AG09319 (cell line): ENCODE measurements at places on chromosomes 5 and 9.

- DNase-seq: no peak
Observed at GRCh38 chr5:6597557-6597956, 35.3 kb downstream of the NSUN2 start.

GRCh38 chr5:142958944-142959682 is 188.9 kb downstream of the ARHGAP26 start:
- no peak for DNase-seq

- DNase-seq: no peak
Observed at GRCh38 chr5:175159956-175160355, 284.0 kb downstream of the DRD1 start.

GRCh38 chr9:4678679-4679267 is 596 bp upstream of the CDC37L1 start:
- DNase-seq: no peak

GRCh38 chr5:65893749-65894430 is 32.5 kb upstream of the ERBIN start:
- no peak for DNase-seq

- no peak for DNase-seq
Observed at GRCh38 chr9:130243015-130243881, 22.3 kb upstream of the HMCN2 start.

DNA sequence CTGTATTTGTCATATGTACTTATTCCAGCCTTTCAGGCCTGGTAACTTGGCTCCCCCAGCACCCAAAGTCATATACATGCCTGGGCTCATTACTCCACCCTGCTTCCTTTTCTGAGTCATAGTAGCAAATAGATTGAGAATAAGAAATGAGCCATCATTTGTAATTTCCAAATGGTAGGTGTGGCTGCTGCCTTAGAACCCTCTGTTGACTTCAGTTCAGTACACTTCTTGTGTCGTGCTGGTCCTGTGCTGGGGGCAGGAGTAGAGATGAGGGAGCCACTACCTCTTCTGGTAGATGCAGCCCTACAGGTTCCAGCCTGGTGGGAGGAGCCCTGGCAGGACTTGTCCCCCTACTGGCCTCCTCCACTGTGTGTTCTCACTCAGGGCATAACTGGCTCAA is 11.1 kb downstream of the GM2A start:
- DNase-seq: no peak

- no peak for DNase-seq
Observed at GRCh38 chr9:129888293-129889121, 53.2 kb downstream of the USP20 start.

DNA sequence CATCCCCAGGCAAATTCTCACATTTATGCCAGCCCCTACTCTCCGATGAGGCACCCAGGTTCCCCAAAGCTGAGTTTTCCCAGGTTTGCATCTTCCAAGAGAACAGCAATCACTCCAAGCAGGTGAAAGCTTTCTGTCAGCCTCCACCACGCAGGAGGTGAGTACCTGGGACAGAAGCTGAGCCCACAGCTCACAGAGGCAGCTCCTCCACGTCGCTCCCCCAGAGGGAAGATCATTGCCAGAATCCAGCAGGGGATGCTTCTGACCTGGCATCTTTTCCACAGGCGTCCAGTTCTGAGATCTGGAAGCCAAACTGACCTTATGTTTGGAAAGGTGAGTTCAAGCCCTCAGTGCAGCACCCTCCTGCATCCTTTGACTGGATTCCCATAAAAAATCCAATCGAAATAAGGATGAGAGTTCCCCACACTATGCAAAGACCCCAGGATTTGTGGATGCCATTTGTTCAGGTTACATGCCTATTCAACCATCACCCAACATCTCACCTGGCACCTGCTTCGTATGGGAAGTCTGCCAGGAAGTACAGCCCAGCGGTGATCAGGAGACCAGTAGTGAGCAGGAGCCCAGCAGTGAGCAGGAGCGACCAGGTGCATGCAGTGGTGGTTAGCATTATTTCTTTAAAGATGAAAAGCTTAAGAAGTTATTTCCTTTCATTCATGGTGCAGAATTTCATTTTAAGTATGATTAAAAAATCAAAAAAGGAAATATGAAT is 47.4 kb upstream of the OLFM1 start:
- DNase-seq: no peak

GRCh38 chr9:97638666-97639065 is 5.0 kb downstream of the NCBP1 start:
- no peak for DNase-seq

- no peak for DNase-seq
Observed at GRCh38 chr9:96751815-96752214, 26.1 kb downstream of the ZNF510 start.

GRCh38 chr9:2041736-2042135 is 26.6 kb downstream of the SMARCA2 start:
- no peak for DNase-seq

GRCh38 chr5:141515946-141516671 is 27.2 kb downstream of the PCDHGC5 start:
- no peak for DNase-seq

DNA sequence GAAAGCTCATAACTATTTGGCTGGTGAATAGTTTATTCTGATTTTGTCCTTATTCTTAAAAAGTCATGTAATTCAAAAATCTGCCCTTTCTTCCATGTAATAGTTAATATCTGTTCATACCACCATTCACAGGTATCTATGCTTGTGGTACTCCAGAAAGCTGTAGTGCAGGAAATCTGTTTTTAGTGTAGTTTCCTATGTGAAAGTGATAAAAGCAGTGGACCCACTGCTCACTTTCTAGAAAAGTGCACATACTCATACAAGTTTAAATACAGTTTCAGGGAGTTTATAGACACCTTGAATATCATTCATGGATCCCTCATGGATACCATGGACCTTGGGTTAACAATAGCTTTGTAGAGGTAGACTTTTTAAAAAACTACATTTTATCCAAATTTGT is 20.2 kb downstream of the PBX3 start:
- no peak for DNase-seq

DNA sequence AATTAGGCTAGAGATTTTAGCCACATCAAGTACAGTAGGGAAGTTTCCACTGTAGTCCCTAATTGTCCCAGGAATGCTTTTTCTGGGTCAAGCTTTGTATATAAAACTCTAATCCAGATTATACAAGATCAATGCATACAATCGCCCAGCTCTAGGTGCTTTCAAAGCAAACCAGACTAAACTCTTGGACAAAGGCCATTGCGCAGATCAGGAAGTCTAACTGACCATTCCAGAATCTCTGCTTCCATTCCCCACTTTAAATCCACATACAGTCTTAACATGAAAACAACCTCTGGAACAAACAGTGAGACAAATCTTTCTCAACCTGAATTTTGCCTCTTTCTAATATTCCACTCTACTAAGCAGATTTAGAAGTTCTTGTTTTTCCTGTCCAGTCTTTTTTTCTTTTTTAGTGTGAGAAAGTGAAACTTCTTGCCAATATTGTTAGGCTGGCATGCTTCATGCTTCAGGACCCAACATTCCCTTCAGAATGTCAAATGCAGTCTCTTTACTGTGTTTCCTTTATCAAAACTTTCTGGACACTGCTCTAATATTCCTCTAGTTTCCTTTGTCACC is 76.1 kb downstream of the ITGA1 start:
- DNase-seq: no peak

DNA sequence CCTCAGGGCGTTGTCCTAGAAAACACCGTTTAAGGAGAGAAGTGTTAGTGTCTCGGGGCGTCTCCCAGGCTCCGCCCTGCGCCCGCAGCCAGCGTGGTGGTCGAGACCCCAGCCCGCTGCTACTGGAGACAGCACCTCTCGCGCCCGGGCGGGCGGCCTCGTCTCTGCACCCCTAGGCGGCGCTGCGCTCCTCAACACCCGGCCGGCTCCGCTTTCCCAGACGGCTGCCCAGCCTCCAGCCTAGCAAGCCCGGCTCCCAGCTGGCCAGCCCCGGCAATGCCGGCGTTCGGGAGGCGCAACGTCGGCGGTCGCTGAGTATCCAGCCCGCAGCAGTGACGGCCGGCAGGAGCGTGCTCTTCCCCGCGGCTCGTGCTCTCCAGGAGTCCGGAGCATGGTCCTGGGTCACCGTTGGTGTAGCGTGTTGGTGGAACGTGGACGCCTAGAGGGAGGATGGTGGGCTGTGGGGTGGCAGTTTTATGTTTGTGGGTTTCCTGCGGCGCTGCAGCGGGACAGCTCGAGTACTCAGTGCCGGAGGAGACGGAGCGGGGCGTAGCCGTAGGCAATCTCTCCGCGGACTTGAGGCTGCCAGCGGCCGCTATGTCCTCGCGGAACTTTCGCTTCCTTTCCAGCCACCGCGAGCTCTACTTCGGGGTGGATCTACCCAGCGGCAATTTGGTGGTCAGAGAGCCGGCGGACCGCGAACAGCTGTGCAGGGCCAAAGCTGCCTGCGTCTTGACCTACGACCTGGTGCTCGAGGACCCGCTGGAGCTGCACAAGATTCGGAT is 536 bp downstream of the PCDHAC1 start:
- DNase-seq: no peak

GRCh38 chr9:129501771-129502319 is 119.1 kb downstream of the C9orf50 start:
- no peak for DNase-seq

DNA sequence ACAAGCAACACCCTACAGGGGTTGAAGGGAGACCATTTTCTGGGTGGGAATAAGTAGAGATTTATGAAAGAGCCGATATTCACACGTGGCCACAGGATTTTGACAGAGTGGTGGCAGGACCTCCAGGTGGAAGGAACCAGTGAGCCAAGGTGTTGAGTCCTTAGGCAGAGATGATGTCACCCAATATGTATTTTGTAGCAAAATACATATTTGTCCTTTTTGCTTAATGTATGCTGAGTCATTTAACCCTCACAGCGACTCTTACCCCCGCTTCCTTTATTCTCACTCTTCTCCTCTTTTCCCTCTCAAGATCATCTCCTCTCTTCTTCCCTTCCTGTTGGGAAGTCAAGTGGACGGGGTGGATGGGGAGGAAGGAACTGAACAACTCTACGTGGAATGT is 215.7 kb upstream of the S1PR3 start:
- no peak for DNase-seq

- DNase-seq: no peak
Observed at GRCh38 chr5:111200828-111201227, 23.4 kb upstream of the CAMK4 start.

- DNase-seq: no peak
Observed at GRCh38 chr9:4796988-4797853, 4.5 kb downstream of the RCL1 start.

GRCh38 chr9:28598408-28598807 is 1025.1 kb upstream of the C9orf72 start:
- DNase-seq: no peak

DNA sequence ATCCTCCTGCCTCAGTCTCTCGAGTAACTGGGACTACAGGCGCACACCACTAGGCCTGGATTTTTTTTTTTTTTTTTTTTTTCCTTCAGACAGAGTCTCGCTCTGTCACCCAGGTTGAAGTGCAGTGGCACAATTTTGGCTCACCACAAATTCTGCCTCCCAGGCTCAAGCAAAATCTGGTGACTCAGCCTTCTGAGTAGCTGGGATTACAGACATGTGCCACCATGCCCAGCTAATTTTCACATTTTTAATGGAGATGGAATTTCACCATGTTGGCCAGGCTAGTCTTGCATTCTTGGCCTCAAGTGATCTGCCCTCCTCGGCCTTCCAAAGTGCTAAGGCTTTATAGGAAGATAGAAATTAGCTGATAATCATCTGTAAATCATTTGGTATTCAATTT is 43.9 kb downstream of the NSA2 start:
- DNase-seq: no peak

- DNase-seq: no peak
Observed at GRCh38 chr5:134383980-134384697, 12.8 kb downstream of the UBE2B start.

- DNase-seq: no peak
Observed at GRCh38 chr9:104905153-104905901, 22.6 kb downstream of the ABCA1 start.

DNA sequence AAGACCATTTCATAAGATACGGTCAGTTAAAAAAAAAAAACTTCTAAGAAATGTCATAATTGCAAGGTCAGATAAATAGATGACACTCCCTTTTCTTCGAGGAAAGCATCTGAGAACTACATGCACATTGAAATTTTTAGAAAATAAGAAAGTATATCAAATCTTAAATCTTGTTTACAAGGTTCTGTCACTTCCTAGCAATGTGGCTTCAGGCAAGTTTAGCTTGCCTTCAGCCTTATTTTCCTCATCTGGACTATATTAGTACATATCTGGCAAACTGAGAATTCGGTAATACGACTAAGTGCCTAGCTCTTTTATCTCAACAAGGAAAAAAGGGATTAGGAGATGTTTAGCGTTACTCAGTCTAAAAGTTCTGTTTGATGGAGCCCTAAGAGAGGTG is 32.5 kb upstream of the OR2K2 start:
- DNase-seq: peak; percentile 27

DNA sequence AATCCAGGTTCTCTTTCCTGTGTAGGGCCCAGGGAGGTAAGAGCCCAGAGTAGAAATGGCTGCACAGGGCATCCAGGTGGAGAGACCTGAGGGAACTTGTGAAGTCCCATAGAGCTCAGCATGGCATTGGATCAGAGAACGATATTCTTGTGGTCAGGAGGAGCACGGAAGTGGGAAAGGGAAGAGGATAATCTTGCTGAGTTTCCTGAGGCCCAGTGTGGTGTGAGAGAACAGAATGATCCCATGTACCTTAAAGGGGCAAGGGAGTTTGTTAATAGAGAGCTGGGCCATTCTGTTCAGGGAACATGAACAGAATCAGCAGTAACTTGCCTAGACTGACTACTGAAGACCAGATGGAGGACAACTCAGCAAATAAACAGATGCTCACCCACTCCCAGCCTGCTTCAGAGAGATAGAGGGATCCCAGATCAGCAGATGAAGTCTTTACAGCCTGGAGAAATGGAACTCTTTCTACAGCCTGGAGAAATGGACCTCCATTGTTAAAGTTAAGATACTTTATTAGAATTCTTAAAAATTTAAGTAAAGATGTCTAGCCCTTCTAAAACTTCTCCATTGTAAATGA is 119.7 kb upstream of the ELL2 start:
- DNase-seq: no peak

- no peak for DNase-seq
Observed at GRCh38 chr9:36731068-36731956, 158.6 kb downstream of the MELK start.

DNA sequence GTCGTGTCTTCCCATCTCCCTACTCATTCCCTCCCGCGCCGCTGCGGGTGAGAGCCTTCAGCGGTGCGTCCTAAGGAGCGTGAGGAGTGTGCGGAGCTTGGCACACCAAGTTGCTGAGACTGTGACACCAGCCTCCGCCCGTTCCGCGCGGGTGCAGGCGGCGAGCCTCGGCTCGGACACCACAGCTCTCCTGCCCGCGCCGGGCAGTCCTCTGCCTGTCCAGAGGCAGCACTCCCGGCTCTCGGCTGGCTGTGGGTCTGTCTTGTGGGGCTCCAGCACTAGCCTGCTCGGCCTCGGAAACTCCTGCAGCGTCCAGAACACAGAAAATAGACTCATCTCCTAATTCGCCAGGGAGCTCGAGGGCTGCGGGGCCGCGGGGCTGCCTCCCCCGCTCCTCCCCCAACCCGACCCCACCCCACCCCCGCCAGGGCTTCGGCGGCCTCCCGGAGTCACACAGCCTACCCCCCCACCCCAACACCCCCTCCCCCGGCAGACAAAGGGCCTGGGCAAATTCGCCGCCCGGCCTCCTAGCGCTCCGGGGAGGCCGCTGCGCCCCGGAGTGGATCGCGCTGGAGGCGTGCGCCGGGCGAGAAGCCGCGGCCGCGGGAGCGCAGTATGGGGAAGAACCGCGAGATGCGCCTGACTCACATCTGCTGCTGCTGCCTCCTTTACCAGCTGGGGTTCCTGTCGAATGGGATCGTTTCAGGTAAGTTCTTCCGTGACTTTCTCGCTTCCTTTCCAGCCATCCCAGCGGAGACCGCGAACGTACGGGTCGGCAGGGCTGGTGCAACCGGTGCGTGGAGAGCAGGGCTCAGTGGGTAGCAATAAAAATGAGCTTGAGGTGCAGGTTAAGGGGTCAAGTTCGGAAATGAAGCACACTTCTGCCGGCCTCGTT is at the start of gene ADAMTS19:
Gene ADAMTS19 (plus strand): TSS at position 522 of the 895 bp plus-strand sequence. CDS start 94 bp downstream, at position 616.
- DNase-seq: no peak
